Kidney capillary endothelial cell (primary cell): ENCODE measurements at places on chromosomes 4 and X.

GRCh38 chr4:15066140-15066539, 63.9 kb downstream of the CPEB2 start:
- no peak for DNase-seq

GRCh38 chrX:16461968-16462367, 188.0 kb upstream of the S100G start:
- no peak for DNase-seq

DNA sequence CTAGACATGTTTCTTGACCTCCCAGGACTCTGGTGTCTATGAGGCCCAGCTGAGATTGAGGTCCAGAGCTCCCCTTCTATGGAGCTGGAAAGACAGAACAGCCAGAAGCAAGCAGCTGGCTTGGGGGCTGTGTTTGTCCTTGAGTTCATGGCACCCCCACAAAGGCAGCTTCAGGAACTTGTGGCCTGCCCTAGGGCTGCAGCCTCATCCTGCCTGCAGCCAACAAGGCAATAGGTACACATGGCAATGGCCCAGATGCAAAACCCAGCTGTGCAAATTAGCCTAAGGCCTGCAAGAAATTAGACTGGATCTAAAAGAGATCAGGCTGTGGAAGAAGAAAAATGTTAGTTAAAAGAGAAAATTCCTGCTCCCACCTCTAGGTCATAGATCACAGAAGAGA, 131.7 kb upstream of the NALF2 start:
- DNase-seq = no peak

GRCh38 chr4:48906206-48907173, at the start of gene OCIAD2:
OCIAD2 (minus strand) TSS chr4:48906774; CDS start chr4:48904549, 2,225 bp downstream.
- DNase-seq = peak; percentile 83

- no peak for DNase-seq
Observed at GRCh38 chr4:160038615-160039014, 935.7 kb downstream of the RAPGEF2 start.

DNA sequence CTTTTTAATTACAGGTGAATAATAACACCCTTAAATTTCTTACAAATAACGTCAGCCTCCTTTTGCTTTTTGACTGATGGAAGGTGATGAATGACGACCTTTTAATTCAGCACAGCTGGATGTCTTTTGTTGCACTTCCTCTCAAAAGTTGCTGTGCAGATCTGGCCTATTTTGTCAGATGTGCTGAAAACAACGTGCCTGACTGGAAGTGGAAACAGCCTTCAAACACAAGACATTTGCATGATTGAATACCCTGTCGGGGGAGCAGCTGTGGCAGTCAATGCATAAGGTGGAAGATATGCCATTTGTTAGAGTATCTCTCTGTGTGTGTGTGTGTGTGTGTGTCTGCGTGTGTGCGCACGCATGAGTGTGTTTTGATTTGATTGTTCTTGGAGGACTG, 579.7 kb downstream of the SPRY1 start:
- no peak for DNase-seq

DNA sequence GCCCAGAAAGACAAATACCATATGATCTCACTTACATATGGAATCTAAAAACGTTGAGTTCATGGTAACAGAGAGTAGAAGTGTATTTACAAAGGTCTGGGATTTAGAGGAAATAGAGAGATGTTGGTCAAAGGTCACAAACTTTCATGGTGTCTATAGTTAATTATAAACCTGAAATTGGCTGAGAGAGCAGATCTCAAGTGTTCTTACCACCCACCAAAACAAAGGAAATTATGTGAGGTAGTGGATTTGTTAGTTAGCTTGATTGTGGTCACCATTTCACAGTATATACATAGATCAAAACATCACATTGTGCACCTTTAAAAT, 186.8 kb downstream of the NWD2 start:
- no peak for DNase-seq

GRCh38 chr4:151331276-151332042, 6.1 kb upstream of the SH3D19 start:
- DNase-seq = no peak

GRCh38 chrX:144916785-144917184, 330.5 kb upstream of the SPANXN1 start:
- no peak for DNase-seq

GRCh38 chrX:152819732-152820131, 10.8 kb downstream of the CETN2 start:
- DNase-seq = no peak

- DNase-seq = no peak
Observed at GRCh38 chr4:146132445-146132844, 43.1 kb upstream of the LSM6 start.

DNA sequence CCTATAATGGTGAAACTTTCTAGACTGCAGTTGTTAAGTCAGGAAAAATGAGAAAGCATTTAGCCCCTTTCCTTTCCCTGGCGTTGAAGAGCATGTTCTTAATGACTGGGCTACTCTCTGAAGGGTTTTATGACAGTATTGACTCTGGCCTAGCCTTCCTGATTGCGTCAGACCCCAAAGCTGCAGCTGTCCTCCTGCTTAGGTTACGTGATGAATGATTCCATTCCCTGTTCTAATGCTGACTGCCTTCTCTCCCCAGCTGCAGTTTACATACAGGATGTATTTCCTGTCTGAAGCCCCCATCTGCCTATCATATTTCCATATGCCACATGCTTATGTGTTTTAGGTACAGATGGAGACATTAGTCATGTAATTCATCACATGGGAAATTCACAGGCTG, 105.8 kb upstream of the EGFL6 start:
- DNase-seq = peak; percentile 74

- DNase-seq = no peak
Observed at GRCh38 chrX:20388594-20388993, 121.9 kb upstream of the RPS6KA3 start.

- DNase-seq = no peak
Observed at GRCh38 chrX:38864165-38864564, 62.9 kb downstream of the MID1IP1 start.

- no peak for DNase-seq
Observed at GRCh38 chr4:181958446-181958845, 284.8 kb upstream of the TENM3 start.

DNA sequence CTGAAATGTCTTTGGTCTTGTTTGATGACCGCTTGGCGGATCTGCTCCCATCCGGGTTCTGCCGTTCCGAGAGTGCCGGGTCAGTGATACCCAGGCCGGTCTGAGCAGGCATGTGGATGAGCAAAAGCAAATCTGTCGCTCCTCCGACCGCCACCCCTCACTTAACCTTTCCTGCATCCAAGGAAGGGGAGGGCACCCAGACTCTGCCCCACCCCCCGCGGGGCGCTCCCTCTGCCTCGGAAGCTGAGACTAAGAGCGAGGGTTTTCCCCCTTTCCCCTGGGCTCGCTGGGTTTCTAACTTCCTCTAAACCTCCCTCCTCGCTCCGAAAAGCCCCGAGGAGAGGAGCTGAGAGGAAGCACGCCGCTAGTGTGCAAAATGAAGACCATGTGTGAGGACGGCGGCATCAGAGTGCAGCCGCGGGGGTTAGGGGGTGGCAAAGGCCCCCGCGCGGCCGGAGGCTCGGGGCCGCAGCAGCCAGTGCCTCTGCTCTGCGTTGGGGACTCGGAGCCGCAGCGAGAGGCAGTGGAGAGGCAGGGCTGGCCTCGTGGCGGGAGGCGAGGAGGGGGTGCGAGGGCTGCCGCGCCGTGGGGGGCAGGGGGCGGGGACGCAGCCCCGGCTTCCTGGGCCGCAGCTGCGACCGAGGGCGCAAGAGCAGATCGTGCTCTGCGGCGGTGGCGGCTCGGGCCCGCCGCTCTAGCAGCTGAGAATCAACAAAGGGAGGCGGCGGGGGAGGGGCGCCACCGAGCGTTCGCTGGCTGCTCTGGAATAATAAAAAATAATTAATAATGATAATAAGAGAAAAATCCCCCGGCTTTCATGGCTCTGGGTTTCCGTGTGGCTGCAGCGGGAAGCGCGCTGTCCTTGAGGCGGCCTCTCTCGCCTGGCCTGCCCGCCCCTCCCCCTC, 55.8 kb upstream of the BCOR start:
- DNase-seq = no peak

DNA sequence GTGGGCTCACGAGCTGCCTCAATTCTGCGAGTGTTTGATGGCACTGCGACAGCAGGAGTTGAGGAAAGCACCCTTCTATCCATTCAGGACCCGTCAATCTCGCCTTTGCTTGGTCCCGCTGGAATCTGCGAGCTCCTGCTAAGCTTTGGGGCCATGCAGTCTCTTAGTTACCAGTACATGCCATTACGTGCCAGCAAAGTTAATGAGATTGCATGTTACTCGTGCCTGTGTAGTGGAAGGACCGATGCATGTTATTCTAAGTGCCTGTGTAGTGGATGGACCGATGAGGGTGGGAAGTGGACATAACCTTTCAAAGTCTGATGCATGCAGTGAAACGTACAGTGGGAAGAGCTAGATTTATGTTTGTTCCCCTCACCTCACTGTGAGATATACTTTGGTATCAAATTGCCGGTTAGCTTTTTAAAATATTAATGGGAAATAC, 569 bp downstream of the RPS3A start:
- no peak for DNase-seq

DNA sequence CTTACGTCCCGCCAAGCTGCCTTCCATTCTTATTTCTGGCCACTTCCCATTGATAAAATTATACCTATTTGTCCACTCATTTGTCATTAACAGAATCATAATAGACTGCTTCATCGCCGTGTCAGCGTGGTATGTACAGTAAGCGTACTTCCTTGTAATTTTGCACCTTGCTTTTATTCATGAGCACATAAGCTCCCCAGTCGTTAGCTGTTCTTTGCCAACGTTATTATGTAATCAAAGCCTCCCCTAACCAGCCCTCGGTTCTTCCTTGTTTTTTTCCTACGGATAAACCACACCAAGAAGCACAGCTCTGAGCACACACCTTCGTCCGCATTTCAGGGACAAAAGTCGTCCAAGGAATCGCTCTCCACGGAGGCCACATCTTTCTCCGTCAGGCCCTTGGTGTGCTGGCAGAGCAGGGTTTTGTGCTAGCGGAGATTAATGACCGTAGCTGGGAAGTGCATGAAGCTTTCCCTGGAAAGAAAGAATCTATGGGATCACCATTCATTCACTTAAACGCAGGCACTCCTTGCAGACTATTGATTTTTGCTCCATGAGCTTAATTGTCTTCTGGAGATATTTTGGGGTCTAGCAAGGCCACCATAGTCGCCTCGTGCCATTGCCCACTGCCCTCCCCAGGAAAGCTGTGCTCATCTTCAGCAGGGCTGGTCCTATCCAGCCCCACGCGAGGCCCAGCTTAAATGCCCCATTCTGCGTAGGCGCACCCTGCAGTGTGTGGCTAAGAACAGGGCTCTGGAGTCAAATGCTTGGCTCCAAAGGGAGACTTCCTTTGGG, 200.9 kb upstream of the PSAPL1 start:
- DNase-seq = no peak

DNA sequence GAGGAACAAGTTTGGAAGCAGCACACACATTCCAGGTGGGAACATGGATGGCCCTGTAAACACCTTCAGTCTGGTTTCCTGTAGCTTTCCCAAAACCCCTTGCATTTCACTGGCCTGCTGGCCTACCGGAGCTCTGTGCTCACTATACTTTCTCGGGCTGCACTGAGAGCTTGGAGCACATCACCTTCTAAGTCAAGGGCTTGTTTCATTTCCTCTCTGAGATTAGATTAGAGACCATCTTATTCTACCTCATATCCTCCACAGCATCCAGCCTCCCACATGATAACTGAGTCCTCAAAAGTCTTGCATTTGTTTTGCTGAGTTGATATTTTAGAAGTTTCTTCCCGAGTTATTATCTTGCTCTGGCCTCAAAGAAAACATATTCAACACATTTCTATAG, 147.7 kb downstream of the RASL11B start:
- DNase-seq = no peak

DNA sequence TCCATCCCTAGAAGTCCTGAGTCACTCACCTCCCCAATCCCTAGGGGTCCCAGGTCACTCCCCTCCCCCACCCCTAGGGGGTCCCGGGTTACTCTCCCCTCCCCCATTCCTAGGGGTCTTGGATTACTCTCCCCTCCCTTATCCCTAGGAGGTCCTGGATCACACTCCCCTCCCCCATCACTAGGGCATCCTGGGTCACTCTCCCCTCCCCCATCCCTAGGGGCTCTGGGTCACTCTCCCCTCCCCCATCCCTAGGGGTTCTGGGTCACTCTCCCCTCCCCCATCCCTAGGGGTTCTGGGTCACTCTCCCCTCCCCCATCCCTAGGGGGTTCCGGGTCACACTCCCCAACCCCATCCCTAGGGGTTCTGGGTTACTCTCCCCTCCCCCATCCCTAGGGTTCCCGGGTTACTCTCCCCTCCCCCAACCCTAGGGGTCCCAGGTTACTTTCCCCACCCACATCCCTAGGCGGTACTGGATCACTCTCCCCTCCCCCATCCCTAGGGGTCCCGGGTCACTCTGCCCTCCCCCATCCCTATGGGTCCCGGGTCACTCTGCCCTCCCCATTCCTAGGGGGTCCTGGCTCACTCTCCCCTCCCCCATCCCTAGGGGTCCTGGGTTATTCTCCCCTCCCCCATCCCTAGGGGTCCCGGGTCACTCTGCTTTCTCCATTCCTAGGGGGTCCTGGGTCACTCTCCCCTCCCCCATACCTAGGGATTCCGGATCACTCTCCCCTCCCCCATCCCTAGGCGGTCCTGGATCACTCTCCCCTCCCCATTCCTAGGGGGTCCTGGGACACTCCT, 2.1 kb downstream of the ASMTL start:
- no peak for DNase-seq

DNA sequence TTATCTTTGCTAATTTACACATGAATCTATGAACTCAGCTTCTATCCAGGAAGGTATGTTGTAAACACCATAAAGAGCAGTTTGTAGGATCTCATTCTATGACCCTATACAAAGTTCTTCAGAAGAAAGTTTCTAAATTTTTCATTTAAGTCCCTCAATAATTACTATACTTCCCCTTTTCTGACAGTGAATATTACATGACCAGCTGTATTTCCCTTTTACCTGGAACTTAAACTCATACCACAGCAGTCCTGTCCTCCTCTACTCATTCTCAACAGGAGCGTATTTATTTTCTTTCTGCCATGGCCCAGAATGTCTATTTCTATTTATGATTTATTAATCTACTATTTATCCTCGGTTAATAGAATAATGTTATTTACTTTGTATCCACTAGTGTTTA, 15.8 kb downstream of the RASGEF1B start:
- DNase-seq = no peak

DNA sequence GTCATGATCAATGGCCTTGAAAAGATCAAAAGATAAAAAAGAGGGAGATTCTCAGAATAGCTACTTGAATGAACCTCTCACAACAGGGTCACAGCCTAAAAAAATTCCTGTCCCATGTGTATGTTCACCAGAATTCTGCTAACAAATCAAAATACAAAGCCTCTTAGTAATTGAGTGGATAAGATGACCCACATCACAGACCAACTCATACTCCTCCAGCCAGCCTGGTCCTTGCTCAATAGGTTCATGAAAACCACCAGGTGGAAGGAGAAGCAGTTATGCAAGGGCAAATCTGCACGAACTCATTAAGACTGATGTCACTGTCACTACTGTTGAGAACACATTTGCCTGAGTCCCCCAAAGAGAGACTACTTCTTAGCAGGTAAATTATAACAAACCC, 21.5 kb downstream of the WDFY3 start:
- no peak for DNase-seq

DNA sequence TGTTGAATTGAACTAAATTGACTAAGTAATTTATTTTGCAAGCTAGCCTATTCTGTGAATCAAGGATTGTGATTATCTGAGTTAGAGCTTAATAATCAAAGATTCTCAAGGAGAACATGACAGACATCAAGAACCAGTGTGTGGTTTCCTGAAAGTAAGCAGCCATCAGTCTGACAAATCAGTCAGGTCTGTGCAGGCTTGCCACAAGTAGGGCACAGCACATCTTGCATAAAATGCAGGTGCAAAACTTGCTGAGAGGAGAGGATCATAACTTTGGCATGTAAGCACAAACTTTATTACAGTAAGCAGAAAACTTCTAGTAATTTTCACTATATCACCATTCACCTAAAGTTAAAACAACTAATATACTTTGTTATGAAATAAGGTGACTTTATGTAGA, 22.5 kb downstream of the FAM241A start:
- no peak for DNase-seq
